Right atrium auricular region (tissue), 2 donors: ENCODE measurements at places on chromosomes 11 and 22. TPM values are rescaled to one million over a fixed set of nuclear protein-coding genes. Genes with fewer than 3 reads are reported as not detected.

LRRC75B gene
- 3.0 TPM for total RNA-seq

DNA sequence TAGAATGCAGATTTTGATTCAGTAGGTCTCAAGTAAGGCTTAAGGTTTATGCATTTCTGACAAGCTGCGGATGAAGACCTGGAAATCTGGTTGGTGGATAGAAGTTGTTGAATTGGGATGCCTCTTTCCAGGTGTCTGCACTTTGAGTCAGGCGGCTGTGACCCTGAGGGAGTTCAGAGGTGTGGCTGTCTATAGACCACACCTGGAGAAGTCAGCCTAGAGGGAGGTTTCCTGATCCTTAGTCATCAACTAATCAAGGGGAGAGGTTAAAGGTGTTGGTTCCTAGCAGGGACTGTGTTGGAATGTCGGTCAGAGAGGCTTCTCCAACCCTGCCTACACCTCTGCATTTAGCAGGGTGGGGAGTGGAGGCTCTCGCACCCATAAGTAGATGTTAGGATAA is 8.0 kb downstream of the GLB1L2 start:
- DNase-seq: no peak

DNA sequence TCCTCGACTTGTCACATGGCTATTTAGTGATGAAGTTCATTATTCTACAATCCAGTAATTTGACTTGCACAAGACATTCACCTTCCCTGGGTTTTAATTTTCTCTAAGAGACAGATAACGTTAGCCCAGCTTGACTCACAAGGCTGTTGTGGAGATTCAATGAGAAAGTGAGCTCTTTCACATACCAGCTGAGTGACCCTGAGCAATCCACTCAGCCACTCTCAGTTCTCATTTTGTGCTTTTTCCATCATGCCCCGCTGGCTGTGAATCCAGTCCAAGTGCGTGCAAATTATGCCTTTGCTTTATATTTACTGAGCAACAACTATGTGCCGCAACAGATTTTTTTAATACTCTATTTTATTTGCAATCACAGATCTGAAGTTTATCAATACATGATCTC is 176.5 kb downstream of the LARGE1 start:
- no peak for DNase-seq

GRCh38 chr11:75268626-75269366 is 28.2 kb downstream of the TPBGL start:
- DNase-seq: no peak

OVOL1 gene
- not detected for total RNA-seq

GDPD5 gene
- 6.1 TPM for total RNA-seq

DNA sequence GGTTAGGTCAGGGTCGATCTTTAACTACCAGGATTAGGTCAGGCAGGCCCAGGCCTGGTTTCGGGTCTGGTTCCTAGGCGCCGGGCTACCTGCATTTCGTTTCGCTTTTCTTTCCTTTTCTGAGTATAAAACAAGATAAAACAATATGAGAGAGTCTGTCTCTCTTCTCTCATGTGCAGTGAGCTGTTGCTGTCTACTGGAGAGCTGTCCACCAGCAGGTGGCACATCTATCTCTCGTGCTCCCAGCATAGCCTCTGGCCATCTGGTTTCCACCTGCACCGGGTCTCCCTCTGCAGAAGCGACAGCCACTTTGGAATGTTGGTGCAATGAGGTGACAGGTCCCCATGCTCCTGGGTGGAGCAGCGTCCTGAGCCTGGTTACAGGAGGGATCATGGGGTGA is 27.6 kb downstream of the RIBC2 start:
- peak; percentile 77 for DNase-seq

GRCh38 chr22:50138988-50139387 is 31.5 kb upstream of the PANX2 start:
- no peak for DNase-seq

FADS2 gene
- total RNA-seq: 10.2 TPM

EXPH5 gene
- total RNA-seq: 2.8 TPM

GDPD4 gene
- total RNA-seq: not detected

DNA sequence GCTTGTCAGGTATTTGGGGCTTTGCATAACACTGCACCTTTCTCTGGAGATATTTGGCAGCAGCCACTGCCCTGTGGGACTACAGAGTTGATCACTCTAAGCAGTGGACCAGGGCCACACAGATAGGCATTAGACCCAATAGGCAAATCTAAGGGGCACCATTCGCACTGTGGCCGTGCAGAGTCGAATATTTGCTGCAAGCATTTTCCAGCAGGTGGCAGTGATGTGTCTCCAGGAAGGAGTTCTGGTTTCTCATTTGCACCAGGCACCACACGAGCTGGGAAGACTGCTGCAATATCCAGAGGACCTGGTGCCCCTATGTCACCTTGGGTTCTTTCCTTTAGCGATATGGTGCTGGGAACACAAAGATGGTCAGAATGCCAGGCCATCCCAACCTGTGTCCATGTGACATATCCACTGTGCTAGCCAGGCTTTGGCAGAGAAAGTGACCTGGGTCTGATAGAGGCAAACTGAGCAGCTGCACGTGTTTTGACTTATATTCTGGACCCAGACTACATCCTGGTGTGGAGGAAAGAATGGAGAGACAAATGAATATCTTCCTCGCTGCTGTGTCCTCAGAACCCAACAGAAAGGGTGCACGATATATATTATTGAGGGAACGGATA is 318.7 kb downstream of the BUD13 start:
- DNase-seq: no peak

DNA sequence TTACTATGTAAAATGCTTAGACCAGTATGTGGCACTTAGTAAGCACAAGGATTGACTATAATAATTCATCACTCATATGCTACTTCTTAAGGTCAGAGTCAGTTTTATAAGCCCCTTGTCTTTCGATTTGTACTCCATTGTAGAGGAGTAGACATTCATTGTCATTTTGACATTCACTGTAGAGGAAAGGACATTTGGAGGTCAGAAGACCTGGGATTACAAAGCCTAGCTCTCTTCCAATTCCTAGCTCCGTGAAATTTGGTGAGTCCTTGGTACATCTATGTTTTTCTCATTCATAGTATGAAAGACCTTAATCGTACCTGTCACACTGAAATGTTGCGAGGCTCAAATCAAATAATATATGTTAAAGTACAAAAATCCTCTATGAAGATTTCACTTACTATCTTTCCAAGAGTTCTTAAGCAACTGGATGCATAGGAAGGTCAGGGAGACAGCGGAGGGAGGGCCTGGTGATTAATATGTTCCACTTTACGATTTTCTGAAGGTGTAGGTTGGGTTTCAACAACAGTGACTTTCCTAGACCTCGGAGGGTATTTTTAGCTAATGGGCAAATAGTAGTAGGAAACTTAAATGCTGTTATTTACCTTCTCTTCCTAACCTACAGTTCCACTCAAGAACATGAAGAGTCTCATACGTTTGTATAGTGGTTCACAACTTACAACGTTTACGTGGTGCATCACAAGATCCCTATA is 1.4 kb upstream of the EMSY start:
- no peak for DNase-seq

GRCh38 chr11:88886796-88887195 is 179.0 kb downstream of the GRM5 start:
- DNase-seq: no peak

AASDHPPT gene
- 29.9 TPM for total RNA-seq

DNA sequence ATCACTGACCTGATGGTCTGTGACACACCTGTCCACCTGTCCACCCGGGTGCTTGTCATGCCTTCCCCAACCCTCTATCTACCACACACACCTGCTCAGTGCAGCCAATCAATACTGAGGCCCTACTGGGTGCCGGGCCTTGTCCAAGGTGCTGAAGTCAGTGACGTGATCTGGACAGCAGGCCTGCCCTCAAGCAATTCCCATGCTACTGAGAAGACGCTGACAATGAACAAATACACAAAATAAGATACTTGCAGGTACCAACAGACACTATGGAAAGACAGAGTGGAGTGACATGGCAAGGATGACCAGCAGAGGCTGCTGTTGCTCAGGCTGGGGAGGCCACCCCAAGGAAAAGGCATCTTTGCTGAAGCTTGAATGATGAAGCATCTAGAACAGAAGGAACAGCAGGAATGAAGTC is 21.2 kb downstream of the PLAAT3 start:
- DNase-seq: no peak

LGALS12 gene
- not detected for total RNA-seq

DNA sequence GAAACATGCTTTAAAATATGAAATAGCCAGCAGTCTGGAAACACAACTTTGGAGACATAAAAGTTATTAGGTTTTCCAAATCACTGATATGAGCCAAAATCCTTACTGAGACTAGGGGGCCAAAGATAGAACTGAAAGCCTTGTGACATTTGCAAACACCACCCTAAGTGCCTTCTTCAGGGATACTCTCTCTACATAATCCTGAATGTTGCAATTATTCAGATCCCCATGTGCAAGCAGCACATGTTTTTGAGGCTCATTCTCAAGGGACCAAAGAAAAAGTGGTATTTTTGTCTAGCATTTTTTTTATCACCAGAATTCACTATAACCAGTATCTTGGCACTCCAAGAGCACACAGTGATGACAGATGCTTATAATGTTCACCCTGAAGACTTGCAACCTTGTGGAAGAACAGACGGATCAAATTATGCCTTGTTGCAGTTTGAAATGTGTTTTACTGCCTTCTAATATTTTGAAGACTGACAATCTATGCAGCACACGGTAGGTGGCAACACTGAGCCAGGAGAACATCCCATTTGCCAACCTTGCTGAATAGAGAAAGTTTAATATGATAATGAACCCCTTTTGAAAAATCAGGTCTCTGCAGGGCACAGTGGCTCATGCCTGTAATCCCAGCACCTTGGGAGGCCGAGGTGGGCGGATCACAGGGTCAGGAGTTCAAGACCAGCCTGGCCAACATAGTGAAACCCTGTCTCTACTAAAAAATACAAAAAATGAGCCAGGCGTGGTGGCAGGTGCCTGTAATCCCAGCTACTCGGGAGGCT is 78.5 kb downstream of the PLEKHA7 start:
- no peak for DNase-seq

- DNase-seq: no peak
These were observed 79.3 kb upstream of the DRD2 start for GRCh38 chr11:113554526-113554925.

- no peak for DNase-seq
These were observed 26.0 kb downstream of the POU2AF3 start for GRCh38 chr11:111324277-111324720.

DNA sequence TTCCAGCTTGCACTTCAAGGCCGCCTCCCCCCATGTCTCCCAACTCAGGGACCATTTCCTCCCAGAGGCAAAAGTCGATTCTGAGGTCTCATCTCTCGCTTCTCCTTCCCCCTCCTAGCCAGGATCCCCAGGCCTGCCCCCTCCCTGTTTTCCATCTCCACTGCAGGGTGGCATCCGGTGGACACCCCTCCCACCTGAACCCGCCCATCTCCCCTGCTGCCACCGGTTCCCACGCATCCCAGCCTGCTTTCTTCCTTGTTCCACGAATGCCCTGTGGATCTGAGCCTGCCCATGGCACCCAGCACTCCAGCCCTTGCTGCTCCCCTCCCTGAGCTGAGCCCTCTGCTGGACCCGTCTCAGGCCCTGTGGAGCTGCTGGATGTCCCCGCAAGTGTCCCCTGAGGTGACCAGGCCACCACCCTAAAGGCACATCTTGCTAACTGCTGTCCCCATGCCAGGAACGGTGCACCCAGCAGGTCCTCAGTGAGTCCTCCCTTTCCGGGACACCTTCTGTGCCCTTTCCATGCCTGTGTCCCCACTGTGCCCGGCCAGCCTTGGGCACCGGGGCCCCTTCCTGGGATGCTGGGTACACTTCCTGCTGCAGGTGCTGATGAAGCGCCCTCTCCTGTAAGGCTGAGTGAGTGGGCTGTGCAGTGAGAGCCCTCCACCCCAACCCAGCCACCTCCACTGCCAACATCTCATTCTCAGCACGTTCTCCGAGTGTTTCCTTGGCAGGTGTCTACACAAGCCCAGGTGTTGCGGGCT is 936 bp downstream of the IL17REL start:
- no peak for DNase-seq

- DNase-seq: no peak
These were observed 254.6 kb upstream of the KIRREL3 start for GRCh38 chr11:127255209-127255608.

DNA sequence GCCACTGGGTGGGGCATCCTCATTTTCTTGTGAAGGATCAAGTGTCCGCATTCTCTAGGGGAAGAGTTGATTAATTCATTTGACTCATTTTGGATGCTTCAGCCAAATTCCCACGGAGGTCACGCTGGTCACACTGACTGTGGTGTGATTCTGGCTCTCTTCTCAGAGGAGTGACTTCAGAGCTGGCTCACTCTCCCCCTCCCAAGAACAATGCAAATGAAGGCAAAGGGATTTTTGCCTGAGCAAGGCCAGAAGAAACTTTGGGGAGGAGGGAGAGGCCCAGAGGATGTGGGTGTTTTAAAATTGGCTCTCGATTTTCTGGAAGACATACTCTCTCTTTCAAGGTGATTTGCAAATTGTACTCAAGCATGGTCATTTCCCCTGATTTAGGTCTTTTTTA is 51.1 kb upstream of the LMO2 start:
- peak; percentile 83 for DNase-seq

DNA sequence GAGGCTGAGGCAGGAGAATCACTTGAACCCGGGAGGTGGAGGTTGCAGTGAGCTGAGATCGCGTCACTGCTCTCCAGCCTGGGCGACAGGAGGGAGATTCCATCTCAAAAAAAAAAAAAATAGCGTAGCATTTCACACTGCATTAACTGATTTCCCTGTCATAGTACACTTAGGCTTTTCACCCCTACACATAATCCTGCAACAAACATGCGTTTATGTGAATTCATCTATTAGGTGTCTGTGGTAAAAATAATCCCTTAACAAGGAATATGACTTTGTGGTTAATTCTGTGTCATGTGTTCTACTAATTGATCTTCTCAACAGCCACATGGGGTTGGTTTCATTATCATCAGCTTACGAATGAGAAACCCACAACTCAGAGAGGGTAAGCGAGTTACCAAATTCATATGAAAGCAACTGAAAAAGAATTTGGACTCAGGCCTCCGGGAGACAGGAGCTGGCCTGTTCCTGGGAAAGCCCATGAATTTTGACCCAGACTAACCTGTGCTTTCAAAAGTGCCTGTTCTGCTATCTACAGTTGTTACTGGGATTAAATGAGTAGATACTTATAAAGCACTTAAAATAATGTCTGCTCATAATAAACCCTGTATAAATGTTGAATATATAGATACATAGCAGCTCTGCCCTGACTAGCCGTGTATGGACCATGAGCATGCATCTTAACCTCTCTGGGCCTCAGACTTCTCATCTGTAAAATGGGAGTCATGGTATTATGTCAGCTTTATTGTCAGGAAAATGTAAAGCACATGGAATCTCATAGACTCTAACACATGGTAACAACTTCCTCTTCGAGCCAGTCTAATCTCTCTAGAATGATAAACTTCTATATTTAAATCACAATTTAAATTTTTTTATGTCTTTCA is 36.6 kb downstream of the KCNJ1 start:
- DNase-seq: no peak

KCNC1 gene
- total RNA-seq: not detected

DNA sequence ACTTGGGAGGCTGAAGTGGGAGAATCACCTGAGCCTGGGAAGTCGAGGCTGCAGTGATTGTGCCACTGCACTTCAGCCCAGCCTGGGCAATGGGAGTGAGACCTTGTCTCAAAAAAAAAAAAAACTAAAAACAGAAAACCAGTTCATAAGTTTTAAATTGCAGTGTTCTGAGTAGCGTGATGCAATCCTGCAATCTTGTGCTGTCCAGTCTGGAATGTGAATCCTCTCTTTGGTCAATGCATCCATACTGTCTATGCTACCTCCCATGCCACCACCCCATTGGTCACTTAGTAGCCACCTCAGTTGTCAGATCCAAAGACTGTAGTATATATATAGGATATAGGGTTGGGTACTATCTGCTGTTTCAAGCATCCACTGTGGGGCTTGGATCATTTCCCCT is 11.1 kb downstream of the YAP1 start:
- DNase-seq: no peak
